ENCODE measurements at places on chromosomes 3 and 15.

GRCh38 chr15:37979671-37980409, 45.4 kb downstream of the TMCO5A start:
- DNase-seq, result no peak

- peak; percentile 29 for DNase-seq
Observed at GRCh38 chr3:128322030-128323022, 144.4 kb downstream of the DNAJB8 start.

- DNase-seq, result no peak
Observed at GRCh38 chr3:58027704-58028317, 19.6 kb downstream of the FLNB start.

- DNase-seq, result no peak
Observed at GRCh38 chr3:106014971-106015370, 146.2 kb upstream of the CBLB start.

- DNase-seq, result no peak
Observed at GRCh38 chr3:140199743-140200142, 264.8 kb downstream of the CLSTN2 start.

- DNase-seq, result peak; percentile 60
Observed at GRCh38 chr3:126895178-126896066, 87.5 kb upstream of the PLXNA1 start.

- peak; percentile 66 for DNase-seq
Observed at GRCh38 chr3:36540888-36541518, 160.7 kb downstream of the STAC start.

GRCh38 chr3:131326307-131326706, 55.3 kb upstream of the NUDT16 start:
- DNase-seq, result no peak

DNA sequence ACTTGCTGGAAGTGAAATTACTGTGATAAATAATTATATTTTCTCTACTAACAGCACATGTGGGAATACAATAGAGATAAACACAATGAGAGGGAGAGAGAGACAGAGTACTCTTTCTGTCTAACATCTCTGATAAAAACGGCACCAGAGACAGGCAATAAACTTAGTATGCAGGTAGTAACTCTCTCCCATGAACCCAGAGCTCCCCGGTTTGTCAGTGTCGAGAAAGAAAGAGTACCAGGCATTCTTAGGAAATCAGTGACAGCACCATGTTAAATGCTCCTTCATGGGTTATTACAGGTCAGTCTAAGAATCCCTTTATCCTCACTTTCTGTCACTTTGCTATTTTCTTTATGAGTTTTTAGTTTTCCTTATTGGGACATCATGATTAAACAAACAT, 110.7 kb upstream of the EPHA3 start:
- DNase-seq, result no peak

GRCh38 chr3:120424976-120425570, 25.7 kb downstream of the FSTL1 start:
- DNase-seq, result no peak

GRCh38 chr15:33467816-33468163, 157.0 kb downstream of the RYR3 start:
- DNase-seq, result peak; percentile 9

GRCh38 chr3:18761530-18761929, 336.4 kb upstream of the SATB1 start:
- no peak for DNase-seq

DNA sequence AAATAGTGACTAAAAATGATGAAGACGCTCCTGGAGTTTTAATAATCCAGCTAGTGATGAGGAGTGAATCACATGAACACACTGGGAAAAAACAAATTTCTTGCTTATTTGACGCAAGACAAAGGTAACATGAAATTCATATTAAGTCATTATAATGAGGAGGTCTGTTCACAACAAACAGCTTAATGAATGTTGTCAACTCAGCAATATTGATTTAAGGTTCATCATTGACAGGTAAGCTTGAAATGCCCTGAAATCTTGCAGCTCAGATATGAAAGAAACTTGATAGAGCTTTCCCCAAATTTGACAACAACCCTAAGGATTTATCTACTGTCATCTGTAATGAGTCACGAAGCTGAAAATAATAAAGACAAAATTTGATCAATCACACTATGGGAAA, 108.1 kb upstream of the SELENOK start:
- no peak for DNase-seq

- no peak for DNase-seq
Observed at GRCh38 chr15:92161039-92161670, 232.5 kb upstream of the ST8SIA2 start.

- no peak for DNase-seq
Observed at GRCh38 chr15:89455535-89455934, 40.8 kb downstream of the RHCG start.

GRCh38 chr15:69781411-69782125, 316.1 kb downstream of the TLE3 start:
- DNase-seq, result peak; percentile 14

- DNase-seq, result no peak
Observed at GRCh38 chr3:4746241-4746958, 232.8 kb upstream of the BHLHE40 start.

DNA sequence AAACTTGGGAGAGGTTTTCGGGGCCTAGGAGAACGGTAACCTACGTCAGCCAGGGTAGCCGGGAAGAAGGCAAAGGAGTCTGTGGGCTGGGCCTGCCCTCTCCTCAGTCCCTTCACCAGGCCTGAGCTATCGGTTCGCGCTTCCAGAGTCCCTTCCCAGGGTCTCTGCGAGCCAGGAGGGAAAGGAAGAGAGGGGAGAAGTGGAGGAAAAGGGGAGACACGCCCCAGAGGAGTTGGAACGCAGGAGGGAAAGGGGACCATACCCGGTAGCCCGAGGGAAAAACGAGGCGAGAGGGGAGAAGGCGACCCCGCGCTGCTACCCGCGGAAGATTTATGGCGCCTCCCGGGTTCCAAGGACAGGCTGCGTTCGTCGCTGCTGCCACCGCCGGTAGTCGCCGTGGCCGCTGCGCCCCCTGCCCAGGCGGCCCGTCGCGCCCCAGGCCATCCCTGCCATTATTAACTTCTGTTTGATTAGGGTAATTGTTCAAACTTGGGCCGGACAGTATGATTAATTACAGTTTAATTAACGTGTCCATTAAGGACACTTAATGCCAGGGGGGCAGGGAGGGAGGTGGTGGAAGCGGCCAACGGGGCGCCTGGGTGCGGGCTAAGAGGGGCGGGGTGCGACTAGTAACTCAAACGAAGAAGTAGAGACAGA, 3.4 kb upstream of the SKOR1 start:
- DNase-seq, result no peak

DNA sequence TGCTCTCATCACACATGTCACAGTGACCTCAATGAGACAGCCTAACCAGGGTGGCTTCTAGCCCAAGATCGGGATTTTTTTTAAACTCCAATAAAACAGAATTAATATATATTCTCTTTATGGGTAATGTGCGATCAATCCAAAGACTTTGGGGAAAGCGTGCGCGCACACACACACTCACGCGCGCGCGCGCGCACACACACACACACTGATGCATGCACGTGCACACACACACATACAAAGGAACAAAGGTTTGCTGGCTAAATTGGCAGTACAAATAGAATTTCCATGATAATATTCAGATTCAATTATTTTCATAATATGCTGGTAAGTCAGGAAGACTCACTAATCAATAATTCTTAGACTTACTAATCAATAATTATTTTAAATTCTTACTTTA, 19.3 kb downstream of the IL17RD start:
- DNase-seq, result no peak

- no peak for DNase-seq
Observed at GRCh38 chr3:20235796-20236195, 49.8 kb upstream of the SGO1 start.

GRCh38 chr3:60504827-60505457, 746.3 kb downstream of the FHIT start:
- DNase-seq, result no peak

DNA sequence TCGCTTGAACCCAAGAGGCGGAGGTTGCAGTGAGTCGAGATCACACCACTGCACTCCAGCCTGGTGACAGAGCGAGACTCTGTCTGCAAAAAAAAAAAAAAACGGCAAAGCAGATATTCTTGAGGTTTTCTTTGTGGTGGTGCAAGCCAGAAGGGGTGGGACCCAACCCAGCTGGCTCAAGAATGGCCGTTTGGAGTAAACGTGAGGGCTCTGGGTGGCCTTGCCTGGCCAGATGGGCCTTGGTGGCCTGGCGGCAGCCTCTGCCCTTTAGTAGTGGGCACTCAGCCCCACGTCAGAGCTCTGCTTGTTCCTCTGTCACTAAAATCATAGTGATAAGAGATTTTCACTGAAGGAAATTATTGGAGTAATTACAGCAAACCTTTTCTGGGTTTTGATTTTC, 50.5 kb downstream of the ATP1B3 start:
- DNase-seq, result no peak

GRCh38 chr15:101457696-101458095, 31.8 kb downstream of the PCSK6 start:
- no peak for DNase-seq

DNA sequence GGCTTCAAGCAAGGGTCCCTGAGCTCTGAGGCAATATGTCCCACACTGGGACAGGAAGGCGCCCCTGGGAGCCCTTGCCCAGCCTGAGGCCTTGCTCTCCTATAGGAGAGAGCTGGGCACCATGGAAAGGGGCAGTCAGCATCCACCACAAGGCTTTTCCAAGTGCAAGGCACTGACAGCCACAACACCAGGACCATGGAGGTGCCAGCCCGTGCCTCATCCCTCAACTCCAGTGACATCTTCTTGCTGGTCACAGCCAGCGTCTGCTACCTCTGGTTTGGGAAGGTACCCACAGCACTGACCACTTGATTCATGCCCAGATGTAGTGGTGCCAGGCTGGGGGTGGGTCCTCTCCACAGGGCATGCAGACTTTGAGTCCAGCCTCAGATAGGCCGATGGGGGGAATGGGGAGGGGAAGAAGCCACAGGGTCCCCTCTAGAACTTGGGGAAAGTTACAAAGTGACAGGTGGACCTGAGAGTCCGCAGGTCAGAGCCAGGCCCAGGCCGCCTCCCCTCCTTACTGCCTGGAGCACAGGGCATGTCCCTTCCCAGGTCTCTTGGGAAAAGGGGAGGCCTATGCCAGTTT, 11.8 kb downstream of the VILL start:
- no peak for DNase-seq

- DNase-seq, result no peak
Observed at GRCh38 chr3:188792793-188793192, 379.0 kb upstream of the TPRG1 start.

GRCh38 chr3:31858439-31858838, 122.6 kb downstream of the OSBPL10 start:
- no peak for DNase-seq

DNA sequence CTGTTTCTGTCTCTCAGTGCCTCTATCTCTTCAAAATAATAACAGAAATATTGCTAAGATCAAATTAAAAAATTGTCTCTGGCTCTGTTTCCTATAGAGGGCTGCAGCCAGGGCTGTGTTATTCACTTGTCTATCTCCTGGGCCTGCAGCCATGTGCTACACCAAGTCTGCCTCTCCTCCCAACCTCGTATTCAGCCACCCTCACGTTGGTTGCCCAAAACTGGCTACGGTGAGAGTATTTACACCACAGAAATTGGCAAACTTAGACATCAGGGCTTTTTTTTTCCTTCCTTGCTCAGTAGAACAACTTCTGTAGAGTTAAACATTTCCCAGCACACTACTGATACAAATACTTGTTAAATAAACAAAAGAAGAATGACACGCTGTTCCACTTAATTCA, 320.9 kb upstream of the ICE2 start:
- DNase-seq, result no peak

GRCh38 chr15:25327686-25328085, 111.1 kb downstream of the UBE3A start:
- DNase-seq, result no peak

- DNase-seq, result no peak
Observed at GRCh38 chr3:52614689-52615088, 71.0 kb downstream of the PBRM1 start.

DNA sequence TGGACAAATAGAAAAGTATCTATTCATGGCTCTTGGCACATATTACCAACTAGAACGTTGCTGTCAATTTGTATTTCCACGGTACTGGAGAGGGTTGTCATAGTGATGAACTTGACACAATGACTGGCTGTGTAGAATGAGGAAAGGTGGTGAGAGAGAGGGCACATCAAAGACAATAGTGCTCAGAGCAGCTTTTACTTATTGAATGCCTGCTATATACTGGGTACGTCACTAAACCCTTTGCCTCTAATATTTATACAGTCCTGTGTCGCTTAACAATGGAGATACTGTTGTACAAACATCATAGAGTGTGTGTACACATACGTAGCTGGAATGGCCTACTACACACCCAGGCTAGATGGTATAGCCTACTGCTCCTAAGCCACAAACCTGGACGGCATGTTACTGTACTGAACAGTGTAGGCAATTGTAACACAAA, 8.3 kb downstream of the TMPRSS7 start:
- no peak for DNase-seq

DNA sequence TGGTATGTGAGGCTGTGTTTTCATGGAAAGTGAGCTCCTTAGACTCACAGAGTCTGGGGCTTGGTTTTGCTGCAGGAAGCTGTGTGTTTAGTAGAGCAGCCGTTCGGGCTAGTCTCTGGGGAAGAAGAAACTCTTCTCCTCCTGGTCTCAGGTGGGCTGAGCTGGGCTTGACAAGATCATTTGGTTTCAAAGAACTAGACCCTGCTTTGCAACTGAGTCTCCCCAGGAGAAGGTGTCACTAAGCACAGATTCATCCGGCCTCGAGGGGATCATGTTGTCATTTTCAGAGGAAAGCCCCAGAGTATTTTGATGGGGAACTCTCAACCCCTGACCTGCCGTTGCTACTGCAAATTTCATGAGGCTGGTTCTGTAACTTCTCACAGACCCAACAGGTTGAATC, 188.5 kb downstream of the FAM43A start:
- no peak for DNase-seq

GRCh38 chr3:8420612-8421011, 81.0 kb upstream of the LMCD1 start:
- no peak for DNase-seq

GRCh38 chr3:28050885-28051284, 190.5 kb upstream of the CMC1 start:
- DNase-seq, result no peak

DNA sequence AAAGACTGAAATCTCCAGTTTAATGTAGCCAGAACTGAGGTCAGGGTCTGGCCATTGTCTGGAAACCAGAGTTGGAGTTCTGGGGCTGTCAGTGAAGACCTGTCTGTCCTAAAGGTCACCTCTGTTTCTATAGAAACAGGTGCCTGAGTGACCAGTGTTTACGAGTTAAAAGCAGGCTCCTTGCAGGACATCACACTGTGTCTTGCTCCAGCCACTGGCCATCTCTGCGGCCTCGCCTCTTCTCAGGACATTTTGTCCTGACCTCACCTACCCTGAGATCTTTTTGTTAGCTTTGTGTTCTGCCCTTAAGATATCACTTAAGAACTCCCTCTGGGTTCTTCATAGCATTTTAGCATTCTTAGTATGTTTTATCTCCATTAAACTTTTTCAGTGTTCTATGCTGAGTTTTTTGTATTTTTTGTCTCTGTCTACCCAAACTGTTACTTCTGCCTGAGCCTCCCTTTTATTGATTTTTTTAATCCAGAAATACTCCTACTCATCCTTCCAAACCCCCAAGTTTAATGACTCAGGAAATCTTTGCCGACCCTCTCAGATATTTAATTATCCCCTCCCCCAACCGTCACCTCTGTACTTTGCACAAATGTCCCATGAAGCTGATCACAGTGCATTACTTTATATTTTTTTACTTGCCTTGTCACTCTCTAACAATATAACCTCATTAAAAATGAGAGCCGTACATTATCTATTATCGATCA, 223.7 kb downstream of the THSD4 start:
- DNase-seq, result no peak

GRCh38 chr3:185724251-185724650, 100.6 kb downstream of the IGF2BP2 start:
- DNase-seq, result no peak

GRCh38 chr3:33167716-33168336, 50.8 kb downstream of the SUSD5 start:
- no peak for DNase-seq

- DNase-seq, result no peak
Observed at GRCh38 chr15:41043276-41043951, 72.7 kb downstream of the INO80 start.

Measured in OCI-M1 (cell line).